ENCODE measurements at places on chromosomes 16 and 17.

DNA sequence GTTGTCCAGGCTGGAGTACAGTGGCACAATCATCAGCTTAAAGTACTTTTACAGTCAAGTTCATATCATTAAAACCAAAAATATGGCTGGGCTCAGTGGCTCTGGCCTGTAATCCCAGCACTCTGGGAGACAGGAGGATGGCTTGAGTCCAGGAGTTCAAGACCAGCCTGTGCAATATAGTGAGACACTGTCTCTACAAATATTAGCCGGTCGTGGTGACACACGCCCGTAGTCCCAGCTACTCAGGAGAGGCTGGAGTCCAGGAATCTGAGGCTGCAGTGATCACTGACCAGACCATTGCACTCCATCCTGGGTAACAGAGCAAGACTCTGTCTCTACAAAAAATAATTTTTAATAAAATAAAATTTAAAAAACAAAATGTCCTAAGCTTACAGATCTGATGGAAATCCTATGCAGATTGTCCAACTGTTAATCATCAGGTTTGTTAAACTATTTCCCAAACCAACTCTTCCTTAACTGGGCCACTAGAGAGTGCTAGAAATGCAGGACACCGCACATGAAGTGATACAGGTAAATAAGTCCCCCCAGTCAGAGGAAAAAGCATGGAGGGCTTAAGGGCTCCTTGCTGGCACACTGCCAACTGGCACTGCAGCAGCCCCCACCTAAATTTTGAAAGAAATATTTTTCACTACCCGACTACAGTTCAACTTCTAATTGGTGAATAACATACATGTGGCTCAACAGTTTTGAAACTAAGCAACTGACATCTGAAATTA, 2.8 kb downstream of the USP22 start:
- no peak for DNase-seq

DNA sequence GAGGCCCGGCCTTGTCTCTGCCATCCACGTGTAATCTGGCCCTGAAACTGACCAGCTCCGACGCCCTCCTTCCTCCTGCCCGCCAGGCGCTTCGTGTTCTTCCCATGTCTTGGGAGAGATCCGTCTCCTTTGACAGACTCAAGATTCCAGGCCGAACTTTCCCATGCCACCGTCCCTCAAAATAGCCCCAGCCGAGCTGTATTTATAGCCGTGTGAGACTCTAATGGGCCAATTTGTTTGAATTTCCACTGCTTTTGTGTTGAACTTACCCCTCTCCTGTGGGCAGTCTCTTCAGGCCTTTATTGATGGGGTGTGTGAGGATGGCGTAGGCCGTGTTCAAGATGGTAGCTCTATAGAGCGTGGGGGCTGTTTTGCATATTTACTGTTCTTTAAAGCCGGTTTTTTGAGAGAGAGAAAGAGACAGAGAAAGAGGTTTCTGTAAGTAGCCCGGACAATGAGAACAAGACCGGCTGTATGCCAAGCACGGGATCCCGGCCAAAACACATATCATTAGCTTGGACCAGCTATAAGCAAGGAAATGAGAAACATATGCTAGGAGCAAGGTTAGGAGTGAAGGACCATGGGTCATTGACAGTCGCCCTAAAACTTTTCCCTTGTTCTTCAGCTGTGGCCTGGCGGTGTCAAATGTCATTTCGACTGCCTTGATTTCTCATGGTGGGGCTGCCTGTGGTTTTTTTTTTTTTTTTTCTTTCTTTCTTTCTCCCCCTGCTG, 124.5 kb upstream of the ZFHX3 start:
- no peak for DNase-seq

DNA sequence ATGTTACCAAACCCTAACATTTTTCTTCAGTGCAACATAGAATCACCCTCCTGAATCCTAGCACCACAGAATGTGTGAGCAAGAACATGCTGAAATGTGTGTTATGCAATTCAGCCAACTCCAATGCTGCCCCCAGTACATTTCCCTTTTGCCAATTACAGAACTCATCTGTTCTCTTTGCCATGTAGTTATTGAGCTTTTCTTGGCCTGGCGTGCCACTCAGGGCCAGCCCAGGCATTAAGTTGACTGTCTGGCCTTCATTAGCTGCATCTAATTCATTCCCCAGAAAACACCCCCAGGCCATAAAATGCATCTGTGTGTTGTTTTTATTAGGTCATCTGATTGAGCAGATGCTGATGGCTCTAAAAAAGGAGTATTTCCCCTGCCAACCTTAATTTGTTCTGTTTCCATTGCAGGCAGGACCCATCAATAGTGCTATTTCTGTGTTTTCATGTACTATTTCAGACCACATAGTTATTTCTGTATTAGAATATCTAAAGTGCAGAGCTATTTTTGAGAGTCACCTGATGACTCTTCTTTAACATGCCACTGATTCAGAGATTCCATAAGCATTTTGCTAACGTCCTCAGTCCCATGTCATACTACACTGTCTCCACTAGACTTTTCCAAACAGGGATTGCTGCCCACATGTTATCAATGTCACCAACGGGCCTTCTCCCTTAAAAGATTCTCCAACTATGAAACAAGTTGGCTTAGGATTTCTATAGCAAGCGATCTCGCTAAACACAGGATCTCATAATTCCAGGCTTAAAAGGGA, 969.7 kb downstream of the CDH11 start:
- no peak for DNase-seq

DNA sequence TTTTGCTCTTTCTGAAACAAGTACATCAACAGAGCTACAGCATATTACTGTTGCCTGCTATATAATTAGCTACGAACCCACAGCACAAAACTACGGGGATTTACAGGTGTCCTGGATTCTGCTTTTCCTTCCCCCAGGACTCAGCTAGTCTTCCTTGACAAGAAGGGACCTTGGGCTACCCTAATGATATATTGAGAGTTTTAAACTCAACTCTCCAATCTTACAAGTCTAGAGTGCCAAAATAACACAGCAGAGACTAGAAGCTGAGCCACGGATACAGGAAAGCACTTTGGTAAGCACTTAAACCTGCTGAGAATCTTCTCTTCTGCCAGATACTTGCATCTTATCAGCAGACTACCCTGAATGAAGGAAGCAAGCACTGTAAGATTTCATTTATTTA, 161.4 kb upstream of the C17orf78 start:
- no peak for DNase-seq

GRCh38 chr17:29980261-29980660, 38.8 kb downstream of the EFCAB5 start:
- DNase-seq, result no peak

DNA sequence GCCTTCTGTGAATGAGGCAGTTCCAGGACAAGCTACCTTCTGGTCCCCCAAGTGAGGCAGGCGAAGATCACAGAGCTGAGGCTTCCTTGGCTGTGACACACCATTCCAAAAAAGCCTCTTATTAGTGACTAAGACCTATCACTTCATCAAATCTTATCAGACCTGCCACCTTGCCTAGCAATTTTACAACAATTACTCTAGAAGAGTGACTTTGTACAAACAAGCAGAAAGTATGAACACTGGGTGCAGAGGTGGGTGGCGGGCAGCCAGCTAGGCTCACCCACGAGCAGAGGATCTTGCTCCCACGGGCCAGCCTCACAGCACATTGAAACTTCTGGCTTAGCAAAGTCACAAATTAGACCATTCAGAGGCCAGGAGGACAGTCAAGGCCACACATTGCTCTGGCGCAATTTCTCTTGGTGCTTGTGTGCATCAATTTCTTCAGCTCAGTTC, 2.2 kb upstream of the ICAM2 start:
- DNase-seq, result no peak

DNA sequence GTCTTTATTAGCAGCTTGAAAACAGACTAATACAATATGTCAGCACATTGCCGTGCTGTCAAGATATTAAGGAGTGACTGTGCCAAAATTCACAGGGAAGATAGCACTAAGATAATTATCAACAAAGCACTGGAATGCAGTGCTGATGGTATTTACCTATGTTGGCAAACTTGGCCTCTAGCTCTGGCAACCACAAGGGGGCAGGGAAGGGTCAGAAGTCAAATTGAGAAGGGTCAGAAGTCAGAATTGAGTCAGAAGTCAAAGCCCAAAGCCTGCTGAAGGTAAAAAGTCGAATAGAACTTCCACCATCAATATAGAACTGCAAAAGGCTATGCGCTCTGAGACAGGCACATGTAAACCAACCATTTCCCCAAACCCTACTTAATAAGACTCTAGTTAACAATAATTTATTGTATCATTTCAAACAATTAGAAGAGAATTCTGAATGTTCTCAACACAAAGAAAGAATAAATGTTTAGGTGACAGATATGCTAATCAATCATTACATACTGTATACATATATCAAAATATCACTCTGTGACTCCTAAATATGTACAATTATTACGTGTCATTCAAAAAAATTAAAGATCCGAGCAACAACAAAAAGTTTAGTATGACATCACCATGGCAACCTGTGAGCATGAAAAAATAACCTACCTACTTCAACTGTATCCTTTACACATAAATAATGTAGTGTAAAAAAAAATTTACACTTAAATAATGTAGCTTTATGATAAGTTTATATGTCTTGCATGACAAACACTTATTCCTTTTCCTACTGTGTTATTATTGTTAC, 916.1 kb downstream of the KCNJ2 start:
- no peak for DNase-seq

- no peak for DNase-seq
Measured at GRCh38 chr17:55166506-55166905, 98.3 kb upstream of the HLF start.

- DNase-seq, result no peak
Measured at GRCh38 chr17:42050393-42051012, at the start of gene C17orf113. Gene C17orf113, minus strand, starts transcription at chr17:42050601. Its CDS starts 7,225 bp downstream, at chr17:42043376.

GRCh38 chr17:76141212-76142038, at the start of gene FOXJ1:
Gene FOXJ1, minus strand, starts transcription at chr17:76141245. Its CDS starts 850 bp downstream, at chr17:76140395.
- DNase-seq, result peak; percentile 50

DNA sequence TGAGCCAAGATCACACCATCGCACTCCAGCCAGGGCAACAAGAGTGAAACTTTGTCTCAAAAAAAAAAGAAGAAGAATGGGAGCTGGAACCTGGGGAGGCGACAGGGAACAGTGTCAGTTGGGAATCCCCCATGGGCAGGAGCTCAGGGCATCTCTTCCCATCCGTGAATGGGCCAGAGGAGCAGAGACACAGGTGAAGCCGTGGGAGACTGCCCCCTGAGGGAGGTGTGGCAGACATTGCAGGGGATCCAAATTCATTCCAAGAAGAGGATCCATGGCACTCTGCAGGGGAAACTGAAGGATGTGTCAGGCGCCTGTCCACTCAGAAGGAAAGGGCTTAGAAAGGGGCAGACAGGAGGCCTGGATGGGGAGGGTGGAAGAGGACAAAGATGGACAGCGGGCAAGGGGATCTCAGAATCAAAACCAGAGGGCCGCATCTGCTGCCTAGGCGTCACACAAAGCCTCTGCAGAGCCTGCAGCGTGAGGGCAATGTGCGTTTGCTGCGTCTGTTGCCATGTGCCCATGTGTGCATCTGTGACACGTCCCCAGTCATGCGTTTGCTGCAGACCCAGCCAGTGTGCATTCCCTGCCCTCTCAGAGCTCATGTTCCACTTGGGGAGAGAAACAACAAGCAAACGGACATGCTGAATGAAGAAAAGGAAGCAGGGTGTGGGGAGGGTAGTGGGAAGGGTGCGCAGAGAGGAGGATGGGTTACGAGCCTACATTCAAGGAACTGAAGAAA, 30.6 kb upstream of the TNRC6C start:
- no peak for DNase-seq

GRCh38 chr17:6660805-6661463, 9.4 kb downstream of the C17orf100 start:
- peak; percentile 61 for DNase-seq

DNA sequence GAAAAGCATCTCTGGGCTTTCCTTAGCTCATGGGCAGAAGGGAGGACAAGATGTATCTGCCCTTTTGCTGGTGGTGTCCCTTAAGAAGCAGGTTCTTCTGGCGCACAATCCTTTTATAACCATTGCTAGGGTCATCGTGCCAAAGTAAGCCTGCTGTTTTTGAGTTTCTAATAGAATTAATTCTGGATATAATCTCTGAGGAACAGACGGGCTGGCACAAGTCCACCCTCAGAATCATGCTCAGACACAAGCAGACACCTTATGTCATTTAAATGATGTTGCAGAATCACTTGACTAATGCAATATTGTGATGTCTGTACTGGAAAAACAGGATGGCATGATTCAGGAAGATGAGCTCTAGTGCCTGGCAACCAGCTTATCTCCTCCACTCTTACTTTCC, 18.8 kb upstream of the MMD start:
- DNase-seq, result no peak

- no peak for DNase-seq
Measured at GRCh38 chr17:42018339-42018738, 1.1 kb upstream of the DNAJC7 start.

- DNase-seq, result peak; percentile 36
Measured at GRCh38 chr17:42598905-42599304, 10.3 kb downstream of the RETREG3 start.

DNA sequence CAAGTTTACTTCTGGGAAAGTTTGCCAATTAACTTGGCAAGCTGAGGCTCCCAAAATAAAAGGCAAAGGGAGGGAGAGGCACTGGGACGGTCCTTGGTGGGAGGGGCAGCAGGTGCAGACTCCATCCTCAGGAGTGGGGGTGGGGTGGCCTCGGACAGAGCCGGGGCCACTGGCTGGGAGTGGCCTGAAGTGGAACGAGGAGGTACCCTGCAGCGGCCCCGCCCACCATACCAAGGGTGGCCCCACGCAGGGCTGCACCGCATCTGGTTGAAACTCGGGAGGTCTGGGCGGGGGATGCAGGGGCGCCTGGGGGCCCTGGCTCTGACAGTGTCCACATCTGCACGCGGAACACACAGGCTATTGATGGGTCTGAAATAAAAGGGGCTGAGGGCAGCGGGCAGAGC, 42.4 kb upstream of the SLC38A10 start:
- no peak for DNase-seq

DNA sequence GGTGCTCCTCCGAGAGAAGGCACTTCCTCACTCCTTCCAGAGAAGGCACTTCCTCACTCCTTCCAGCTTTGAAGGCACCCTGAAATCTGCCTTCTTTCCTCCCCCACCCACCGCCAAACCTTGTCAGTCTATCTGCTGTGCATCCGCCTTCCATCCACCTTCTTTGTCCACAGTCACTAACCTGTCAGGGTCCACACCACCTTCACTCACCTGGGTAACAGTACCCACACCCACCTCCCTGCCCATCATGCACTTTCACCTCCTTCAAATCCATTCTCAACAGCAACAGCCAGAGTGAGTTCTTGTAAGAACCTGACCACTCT, 5.2 kb downstream of the CCDC102A start:
- no peak for DNase-seq
